ENCODE measurements at places on chromosomes 2 and 18. TPM values are rescaled to one million over a fixed set of nuclear protein-coding genes. Genes with fewer than 3 reads are reported as not detected.

DNA sequence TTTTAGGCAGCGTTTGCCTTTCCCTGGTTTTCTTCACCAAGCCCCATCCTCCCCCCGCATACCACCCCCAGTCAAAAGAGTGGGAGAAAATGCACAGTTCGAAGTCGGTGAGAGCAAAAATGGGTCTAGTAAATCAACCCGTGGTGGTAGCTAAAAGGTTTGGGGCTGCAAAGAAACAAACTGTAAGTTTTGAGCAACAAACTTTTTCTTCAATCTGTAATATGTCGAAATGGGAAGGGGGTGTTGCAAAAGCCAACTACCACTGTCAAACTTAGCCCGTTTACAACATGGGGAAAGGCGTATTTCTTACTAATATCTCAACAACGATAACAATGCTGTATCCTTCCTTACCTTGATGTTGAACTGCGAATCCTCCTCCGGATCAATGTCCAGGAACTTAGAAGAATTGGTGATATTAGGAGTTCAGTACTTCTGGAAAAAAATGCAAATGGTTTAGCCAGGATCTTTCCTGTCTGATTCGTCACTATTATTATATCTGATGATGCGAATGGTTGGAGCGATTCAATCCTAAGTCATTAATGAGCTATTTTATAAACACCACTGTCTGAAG, 2.4 kb upstream of the SATB2 start:
- no peak for DNase-seq

The PPP4R1 gene
- 84.0 TPM for total RNA-seq

DNA sequence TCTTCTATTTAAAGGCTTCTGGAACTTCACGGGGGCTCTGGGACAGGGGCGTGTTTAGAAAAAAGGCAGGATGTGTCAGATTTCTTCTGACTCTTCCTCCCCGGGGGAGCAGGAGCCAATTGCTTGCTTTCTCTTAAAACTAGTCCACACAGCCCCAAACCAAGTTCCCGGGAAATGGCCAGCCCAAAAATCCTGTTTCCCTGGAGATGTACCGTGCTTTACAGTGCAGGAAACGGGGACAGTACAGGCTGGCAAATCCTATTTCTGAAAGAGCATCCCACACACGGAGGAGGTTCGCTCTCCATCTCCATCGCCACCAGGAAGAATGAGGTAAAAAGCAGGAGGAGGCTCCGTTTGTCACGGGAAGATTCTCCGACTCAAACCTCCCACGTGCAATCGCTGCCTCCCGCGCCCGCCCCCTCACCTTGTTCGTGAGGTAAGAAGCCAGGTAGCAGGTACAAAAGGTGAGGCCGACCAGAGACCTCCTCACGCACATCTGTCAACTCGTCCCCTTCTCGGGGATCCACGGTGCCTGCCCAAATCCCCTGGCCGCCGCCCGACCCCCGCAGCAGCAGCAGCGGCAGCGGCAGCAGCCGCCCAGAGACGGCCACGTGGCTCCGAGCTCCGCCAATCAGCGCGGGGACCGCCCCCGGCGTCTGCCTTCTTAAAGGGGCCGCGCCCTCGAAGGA, 15.6 kb upstream of the RIOK3 start:
- peak; percentile 96 for DNase-seq

GRCh38 chr2:99697811-99698568, 208.2 kb upstream of the REV1 start:
- peak; percentile 90 for DNase-seq

- DNase-seq: peak; percentile 63
Measured at GRCh38 chr2:10471046-10471571, 23.0 kb upstream of the ODC1 start.

DNA sequence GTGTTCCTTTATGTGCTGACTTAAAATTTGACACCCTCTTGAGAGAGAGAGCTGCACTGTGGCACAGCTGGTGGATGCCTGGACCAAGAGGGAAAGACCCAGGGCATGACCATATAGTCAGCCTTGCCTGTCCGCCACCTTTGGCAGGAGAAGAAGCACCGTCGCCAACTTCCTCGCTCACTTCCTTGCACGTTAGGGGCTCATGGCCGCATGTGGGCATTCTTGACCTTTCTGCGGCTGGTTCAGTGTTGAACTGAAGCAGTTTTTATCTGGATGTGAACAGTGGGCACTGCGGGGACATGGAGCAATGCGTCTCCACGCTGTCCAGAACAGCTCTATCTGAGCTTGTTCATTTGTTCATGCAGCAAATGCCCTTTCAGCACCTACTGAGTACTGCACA, 66.9 kb downstream of the TRAPPC12 start:
- no peak for DNase-seq

The EPC2 gene
- 37.7 TPM for total RNA-seq

DNA sequence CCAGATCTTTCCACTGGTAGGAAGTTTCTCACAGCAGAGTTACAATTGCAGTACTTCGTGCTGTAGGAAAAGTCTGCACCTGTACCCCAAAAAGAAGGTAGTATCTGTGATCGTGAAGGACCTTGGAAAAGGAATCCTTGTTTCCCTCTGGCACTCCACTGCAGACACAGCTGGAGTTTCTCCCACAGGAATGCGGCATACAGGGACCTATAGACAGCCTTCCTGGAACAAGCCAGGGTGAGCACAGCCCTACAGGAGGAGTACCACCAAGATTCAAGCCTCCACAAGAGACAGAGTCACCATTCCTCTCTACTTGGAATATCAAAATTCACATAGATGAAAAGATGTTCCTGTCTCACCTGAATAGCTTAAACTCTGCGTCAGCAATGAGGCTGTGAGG, 372.4 kb downstream of the CMPK2 start:
- DNase-seq: no peak

- no peak for DNase-seq
Measured at GRCh38 chr18:46680784-46681695, 24.0 kb upstream of the LOXHD1 start.
